ENCODE measurements at places on chromosomes 7 and 10.

GRCh38 chr10:105968666-105969065 lies 1195.8 kb downstream of the SORCS1 start:
- no peak for DNase-seq

DNA sequence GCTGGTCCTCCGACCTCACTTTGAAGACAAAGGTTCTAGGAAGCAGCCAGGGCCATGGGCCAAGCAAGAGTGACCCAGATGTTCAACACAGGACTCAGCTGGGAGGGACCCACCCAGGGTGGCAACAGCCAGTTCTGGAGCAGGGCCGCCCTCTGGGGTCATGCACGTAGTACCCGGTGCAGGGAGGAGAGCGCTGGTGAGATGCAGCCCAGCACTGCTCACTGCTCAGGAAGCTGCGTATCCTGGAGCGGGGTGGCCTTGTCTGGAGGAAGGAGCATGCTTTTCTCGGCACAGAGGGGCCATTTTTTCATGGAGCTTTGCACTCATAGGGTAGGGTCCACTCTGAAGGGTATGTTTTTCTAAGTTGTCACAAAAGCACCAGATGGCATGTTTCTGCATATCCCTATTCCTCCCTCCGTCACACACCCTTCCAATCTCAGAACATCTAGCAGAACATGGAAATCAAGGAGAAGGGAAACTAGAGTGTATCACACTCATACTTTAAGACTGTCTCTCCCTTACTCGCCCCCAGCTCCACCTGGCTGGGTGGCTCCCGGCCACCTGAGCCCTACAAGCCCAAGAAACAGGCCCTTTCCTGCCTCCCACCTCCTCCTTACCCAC lies 132.6 kb downstream of the CDH23 start:
- DNase-seq: no peak

DNA sequence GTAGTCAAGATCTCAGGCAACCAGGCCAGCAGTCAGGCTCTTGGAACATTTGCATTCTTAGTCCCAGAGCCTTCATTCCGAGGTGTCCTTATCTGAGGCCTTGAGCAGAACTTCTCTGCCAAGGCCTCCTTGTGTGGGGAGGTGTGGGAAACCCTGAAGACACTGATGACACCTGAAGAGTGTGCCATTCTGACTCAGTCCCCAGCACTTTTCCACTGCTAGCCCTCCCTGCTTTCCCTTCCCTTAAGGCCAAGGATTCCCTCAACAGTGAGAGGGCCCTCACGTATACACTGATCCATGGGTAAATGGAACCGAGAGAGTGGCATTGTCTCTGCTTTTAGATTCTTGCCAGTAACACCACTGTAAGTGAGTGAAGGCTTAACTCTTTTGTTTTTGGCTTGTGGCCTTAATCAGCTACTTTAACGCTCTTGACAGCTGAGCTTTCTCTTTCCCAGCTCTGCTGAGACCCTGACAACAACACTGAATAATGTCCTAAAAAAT lies 30.3 kb downstream of the TRDMT1 start:
- no peak for DNase-seq

GRCh38 chr7:142992427-142992826 lies 30.3 kb upstream of the KEL start:
- no peak for DNase-seq

GRCh38 chr7:137937202-137937560 lies 64.7 kb downstream of the CREB3L2 start:
- DNase-seq: no peak

GRCh38 chr10:70380350-70381135 lies 1.9 kb downstream of the LRRC20 start:
- no peak for DNase-seq
